Stimulated activated CD4-positive, alpha-beta T cell treated with anti-CD3 and anti-CD28 coated beads, Interleukin-15, amount 100 ng/mL, for 48 hours (primary cell): ENCODE measurements at places on chromosomes 12 and 14.

DNA sequence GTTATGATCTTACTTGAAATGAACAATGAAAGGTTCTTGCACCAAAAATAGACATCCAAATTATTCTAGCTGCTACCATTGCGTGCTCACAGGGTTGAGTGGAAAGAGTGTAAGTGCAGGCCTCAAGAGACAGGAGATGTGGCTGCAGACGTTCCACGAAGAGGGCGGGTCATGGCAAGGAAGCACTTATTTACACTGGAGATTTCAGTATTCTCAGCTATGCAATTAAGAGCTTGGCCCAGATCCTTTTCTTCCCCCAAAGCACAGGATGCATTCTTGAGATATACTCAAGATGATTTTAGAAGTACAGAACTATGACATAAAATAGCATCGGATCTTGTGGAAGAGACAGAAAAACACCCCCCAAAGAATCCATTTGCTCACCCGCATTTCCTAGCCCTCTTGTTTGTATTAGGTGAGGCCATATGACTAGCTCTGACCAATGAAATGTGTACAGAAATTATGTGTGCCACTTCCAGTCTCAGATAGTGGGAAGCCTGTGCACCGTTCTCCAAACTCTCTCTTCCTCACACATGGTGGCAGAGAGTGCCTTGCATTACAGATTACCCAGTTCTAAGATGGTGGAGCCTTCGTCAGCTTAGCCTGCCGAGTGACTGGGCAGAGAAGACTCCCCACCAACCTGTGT lies 261.4 kb downstream of the TTC8 start:
- no peak for DNase-seq

GRCh38 chr12:104865080-104865479 lies 93.0 kb downstream of the SLC41A2 start:
- DNase-seq: no peak

DNA sequence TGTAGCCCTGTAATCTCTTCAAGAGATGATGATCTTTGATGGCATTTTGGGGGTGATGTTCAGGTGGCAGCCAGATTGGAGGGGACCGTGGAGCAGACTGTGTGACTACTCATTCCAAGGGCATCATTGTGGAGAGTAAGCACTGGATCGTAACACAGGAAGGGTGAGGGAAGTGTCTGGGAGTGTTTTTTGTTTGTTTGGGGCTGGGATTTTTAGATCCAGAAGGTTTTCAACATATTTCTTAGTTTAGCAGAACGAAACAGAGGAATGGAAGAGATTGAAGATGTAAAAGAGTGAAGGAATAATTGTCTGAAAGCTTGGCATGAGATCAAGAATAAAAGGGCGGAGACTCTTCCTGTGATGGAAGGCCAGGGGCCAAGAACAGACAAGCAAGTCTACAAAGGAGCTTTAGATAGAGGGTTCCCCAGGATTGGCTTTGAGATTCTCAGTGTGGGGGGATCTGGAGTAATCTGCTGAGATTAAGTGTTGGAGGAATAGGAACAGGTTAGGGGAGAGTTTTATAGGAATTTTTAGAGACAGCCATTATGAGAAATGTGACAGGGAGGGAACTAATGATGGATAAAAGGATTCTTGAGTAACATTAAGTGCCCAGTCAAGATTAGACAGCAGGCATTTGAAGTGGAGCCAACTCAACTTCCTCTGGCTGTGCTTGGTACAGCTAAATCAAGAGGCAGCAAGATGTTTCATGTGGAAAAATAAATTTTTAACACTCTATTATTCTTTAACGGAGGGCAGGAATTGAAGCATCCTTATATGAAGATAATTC lies 79.7 kb upstream of the REP15 start:
- no peak for DNase-seq

DNA sequence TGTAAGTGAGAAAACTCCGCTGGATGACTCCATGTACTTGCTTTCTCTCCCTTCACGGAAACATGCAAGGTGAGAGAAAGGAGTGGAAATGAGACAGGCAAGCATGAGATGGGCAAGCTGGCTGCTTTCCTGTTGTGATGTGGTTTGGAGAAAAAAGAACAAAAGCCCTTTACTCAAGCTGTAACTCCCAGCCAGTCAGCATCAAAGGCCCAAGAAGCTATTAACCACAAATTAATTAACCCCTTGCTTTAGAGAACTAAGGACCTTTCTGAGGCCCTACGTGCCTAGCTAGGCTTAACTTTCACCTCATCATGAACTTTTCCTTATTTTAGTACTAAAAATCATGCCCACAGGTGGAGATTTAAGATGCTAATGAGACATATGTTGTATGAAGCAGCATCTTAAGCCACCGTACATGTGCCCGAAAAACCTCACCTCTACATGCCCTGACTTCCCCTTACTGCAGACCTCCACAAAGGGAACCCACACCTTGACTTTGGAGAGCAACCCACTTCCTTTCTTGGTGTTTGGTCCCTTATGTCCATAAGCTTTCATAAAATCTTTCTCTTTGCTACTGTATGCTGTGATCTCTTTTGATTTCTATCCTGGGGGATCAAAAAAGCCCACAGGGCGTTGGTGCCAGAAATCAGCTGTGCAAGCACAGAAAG lies 87.0 kb downstream of the GALNT8 start:
- DNase-seq: no peak

GRCh38 chr12:58883576-58884334 lies 36.5 kb downstream of the LRIG3 start:
- DNase-seq: no peak

GRCh38 chr14:50039734-50040400 lies 76.5 kb downstream of the VCPKMT start:
- no peak for DNase-seq
